ENCODE measurements at places on chromosomes 3 and 15. TPM values are rescaled to one million over a fixed set of nuclear protein-coding genes. Genes with fewer than 3 reads are reported as not detected.

DNA sequence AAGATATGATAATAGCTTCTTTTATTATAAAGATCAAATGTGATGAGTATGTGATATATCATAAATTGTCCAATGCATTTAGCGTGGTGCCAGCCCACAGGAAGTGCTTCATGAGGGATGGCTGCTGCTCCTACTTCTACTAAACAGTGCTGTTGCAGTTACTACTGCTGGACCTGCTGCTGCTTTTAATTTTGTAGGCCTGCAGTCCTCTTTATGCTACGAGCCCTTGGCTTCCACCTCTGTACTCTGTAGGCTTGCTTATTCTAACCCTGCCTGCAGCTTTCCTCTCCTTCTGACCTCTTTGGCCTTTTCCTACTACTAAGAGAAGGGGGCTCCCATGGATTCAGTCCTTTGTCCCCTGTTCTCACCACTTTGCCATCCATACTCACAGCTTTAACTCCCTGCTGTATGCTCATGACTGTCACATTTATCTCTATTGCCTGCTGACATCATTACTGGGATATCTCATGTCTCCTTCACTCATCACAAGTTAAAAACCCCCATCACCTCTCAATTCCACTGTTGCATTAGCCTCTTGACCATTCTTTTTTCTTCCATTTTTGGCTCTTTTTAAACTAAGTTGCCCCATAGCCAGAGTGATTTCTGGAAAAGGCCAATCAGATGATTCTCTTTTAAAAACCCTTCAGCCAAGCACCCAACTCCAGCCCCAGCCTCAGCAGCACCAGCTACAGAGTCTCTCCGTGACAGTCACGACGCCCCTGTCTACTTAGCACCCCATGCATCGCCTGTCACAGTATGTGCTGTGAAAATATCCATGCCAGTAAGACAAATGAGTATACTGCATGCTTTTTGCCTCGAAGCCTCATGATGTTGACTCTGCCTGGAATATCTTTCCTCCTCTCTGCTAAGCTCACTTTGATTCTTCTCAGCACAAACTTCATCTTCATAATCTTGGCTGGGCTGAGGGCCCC, 56.3 kb downstream of the PLCL2 start:
- DNase-seq, result peak; percentile 45

- DNase-seq, result no peak
Measured at GRCh38 chr3:102791641-102792589, 357.1 kb downstream of the ZPLD1 start.

- no peak for DNase-seq
Measured at GRCh38 chr15:66865622-66866611, 163.9 kb downstream of the SMAD6 start.

GRCh38 chr3:37935756-37936666, 54.6 kb upstream of the VILL start:
- no peak for DNase-seq

DNA sequence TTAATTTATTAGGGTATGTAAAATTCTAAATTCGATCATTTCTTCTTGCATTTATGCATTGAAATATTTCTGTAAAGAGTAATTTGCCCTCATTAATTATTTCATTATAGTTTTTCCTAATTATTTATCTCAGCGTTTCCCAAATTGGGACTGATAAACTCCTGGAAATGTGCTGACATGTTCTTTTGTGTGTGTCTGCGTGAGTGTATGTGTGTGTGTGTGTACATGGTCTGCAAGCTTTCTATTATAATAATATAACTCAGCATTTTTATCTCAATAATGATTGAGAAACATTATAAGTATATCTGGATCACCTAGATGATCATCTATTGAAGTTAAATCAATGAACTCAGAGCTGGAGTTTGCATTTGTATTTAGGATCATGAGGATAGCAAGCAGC, 38.7 kb downstream of the TMEM45A start:
- no peak for DNase-seq

DNA sequence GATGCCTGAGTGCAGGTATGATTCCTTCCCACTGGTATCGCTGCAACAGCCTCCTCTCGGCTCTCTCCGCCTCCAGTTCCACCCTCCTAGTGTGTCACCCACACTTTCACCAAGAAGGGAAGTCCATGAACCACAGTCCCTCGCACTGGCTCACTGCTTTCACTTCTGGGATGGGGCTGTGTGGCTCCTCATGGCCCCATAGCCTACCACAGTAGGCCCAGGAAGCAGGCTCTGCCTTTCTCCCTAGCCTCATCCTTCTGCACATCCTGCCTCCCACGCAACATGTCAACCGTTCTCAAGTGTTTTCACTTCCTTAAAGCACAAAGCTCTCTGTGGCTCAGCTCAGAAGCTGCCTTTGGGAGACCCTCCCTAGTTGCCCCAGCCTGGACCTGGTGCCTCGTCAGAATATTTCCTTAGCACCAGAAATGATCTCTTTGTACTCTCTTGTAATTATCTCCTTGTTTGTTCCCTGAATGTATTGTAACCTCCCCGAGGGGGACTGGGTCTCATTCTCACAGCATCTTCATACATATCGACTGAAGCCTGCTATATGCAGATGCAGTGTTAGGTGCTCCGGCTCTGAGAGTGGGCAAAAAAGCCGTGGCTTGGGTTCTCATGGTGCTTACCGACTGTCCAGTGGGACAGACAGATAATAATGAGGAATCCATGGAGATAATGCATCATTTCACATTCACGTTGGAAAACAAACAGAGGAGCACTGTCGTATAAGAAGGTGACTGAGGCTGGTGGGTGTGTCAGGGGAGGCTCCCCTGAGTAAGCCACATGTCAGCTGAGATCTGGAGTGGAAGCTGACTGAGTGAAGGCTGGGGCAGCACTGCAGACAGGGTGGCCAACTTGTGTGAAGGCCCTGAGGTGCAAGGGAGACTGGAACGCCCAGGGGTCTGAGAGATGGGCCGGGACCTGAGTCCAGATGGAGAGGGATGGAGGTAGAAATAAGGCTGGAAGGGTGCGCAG, 107.1 kb downstream of the DGKG start:
- peak; percentile 24 for DNase-seq

- DNase-seq, result no peak
Measured at GRCh38 chr15:39936187-39936586, 2.3 kb downstream of the EIF2AK4 start.

DNA sequence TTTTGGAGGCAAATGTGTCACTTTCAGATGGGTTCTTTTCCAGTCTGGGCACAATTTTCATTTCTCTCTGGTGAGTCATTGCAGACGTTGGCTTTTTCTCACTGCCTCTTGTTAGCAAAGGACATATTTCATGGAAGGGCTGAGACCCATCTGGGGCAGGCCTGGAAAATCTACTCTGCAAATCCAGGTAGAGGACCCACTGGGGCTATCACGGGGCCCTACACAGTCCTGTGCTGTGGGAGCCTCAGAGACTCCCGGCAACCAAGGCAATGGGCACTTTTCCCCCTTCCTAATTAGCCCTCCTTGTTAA, 58.0 kb downstream of the HRH1 start:
- DNase-seq, result no peak

CGNL1 gene
- 19.2 TPM for total RNA-seq

DISP2 gene
- total RNA-seq, result 44.2 TPM

ZBTB47 gene
- 56.9 TPM for total RNA-seq

BFSP2 gene
- not detected for total RNA-seq

ARL14 gene
- not detected for total RNA-seq

SERINC4 gene
- total RNA-seq, result 0.63 TPM

GOLGA8M gene
- total RNA-seq, result 6.4 TPM

Measured in dorsolateral prefrontal cortex (tissue), 122 donors.